ENCODE measurements at places on chromosomes 12 and 14.

DNA sequence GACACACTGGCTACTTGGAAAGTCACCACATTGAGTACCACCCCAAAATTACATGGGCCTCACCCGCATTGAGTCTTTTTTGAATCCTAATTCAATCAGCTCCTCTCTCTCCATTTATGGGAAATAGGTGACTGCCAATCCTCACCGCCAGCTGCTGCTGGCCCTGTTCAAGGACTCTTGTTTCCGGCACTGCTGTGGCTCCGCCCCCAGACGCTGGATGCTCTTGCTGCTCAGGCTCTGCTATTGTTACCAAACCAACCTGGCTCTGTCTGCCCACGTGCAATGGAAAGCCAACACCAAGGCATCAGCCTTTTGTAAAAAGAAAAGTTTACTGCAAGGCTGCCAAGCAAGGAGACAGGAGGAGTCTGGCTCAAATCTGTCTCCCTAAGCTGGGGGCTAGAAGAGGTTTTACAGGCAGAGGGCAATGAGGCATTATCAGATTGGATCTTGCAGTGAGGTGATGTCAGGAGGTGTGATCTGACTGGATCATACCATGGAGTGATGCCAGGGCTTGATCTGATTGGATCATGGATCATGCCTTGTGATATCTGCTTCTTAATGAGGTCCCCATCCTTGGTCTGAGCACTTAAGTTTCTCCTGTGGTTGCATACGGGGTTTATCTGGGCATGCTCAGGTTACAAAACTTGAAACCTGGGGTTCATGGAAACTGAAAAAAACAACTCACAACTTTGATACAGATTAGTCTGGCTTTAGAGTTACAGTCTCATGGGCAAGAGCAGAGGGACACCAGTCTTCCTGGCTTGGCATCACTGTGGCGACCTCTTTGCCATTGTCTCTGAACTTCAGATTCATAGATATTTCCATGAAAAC lies 117.1 kb upstream of the SLC35F4 start:
- DNase-seq = no peak

GRCh38 chr14:23895480-23895879 lies 58.1 kb upstream of the DHRS4 start:
- DNase-seq = no peak

- no peak for DNase-seq
Observed at GRCh38 chr12:54606556-54606955, 18.1 kb upstream of the PPP1R1A start.

DNA sequence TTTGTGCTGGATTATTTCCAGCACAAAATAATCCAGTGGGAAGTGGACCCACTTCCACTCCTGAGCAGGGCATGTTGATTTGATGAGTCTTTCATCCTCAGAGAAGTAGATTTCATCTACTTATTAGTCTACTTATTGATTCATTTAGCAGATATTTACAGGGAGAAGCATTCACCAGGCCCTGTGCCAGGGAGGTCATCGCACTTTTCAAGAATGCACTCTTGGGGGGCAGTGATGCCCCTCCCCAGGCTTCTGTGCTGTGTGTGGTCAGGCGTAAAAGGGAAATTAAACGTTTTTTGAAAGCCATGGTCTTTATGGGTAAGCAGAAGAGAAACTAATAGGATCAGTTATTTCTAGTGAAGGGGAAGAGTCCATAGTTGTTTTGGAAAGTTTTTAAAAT lies 610.7 kb upstream of the TMEM132C start:
- no peak for DNase-seq

DNA sequence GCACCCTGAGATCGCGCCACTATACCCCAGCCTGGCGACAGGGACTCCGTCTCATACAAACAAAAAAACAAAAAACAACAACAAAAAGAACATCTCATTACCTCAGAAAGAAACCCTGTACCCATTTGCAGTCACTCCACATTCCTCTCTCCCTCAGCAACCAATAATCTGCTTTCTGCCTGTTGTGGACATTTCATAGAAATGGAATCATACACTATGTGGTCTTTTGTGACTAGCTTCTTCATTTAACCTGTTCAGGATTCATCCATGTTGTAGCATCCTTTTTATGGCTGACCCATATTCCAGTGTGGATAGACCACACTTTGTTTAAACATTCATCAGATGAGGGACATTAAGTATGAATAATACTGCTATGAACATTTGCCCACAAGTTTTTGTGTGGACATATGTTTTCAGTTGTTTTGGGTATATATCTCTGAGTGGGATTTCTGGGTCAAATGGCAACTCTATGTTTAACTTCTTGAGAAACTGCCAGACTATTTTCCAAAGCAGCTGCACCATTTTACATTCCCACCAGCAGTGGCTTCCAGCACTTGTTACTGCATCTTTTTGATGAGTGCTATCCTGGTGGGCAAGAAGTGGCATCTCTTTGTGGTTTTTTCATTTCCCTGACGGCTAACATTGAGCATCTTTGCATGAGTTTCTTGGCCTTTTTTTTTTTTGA lies 5.9 kb upstream of the RCOR1 start:
- no peak for DNase-seq

DNA sequence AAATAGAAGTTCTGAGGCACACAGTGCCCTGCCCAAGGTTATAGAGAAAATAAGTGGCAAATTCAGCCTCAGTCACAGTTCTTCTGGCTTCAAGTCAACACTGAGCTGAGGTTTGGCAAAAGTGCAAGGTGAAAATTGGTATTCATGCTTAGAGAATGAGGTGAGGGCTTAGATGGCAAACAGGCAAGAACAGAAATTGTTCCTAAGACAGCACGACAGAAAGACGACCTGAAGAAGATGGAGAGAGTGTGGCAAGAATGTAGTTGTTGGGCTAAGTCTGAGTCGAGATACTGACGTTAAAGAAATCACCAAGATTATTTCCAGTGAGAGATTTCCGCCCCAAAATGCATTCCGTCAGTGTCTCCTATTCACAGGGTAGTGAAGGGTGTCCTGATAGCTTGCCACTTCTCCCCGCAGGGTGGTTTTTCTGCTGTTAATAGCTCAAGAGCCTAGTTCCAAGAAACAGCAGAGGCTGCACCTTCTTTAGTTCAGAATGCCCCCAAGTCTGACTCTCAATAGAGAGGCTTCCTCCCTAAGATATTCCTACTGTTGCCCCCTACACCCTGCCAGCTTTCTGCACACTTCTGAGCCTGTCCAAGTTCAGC lies 260.8 kb upstream of the AMIGO2 start:
- DNase-seq = no peak

GRCh38 chr12:53777412-53777811 lies 25.6 kb upstream of the CISTR start:
- DNase-seq = no peak

GRCh38 chr12:13631873-13632272 lies 349.5 kb downstream of the GRIN2B start:
- DNase-seq = no peak

DNA sequence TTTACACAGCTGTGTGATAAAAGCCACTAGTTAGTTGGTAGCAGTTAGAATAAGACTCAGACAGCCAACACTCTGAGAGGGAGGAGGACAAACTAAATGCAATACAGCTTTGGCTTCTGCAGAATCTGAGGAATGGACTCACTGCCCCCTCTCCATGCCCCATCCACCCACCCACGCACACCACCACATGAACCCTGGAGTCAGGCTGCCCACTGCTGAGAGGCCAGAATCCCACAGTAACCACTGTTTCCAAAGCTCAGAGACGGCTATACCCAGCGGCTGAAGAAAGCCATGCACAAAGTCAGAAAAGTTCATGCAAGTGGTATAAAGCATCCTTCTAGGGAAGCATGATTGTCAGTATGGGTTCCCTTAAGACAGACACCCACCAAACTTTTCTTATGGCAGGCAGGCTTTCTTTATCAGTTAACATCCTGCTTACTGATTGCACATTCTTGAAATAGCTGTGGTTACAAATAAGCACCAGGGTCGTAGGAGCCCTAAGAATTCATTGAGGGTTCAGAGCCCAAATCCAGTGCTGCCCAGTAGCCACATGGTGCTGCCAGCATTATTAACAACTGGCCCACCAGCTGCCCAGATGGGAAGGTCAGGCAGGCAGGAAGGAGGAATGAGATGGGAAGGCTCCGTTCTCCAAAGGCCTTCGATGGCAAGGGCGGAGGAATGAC lies 61.5 kb downstream of the NT5DC3 start:
- no peak for DNase-seq

DNA sequence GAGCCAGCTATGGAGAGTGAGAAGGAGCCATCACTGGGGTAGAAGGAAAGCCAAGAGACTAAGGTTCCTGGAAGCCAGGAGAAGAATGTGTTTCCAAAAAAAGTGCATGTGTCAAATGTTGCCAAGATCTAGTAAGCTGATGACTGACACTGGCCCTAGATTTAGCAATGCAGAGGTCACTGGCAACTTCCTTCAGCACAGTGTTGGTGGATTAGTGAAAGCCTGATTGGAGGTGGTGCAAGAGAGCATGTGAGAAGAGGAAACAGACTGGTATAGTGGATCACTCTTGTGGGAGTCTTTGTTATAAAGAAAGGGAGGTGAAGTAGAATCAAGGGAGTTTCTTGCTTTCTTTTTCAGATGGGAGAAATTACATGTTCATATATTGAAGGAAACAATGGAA lies 34.1 kb upstream of the CHGA start:
- DNase-seq = no peak

- DNase-seq = no peak
Observed at GRCh38 chr12:26425587-26426260, 230.4 kb downstream of the SSPN start.

GRCh38 chr12:102342281-102343006 lies 137.9 kb downstream of the IGF1 start:
- no peak for DNase-seq

DNA sequence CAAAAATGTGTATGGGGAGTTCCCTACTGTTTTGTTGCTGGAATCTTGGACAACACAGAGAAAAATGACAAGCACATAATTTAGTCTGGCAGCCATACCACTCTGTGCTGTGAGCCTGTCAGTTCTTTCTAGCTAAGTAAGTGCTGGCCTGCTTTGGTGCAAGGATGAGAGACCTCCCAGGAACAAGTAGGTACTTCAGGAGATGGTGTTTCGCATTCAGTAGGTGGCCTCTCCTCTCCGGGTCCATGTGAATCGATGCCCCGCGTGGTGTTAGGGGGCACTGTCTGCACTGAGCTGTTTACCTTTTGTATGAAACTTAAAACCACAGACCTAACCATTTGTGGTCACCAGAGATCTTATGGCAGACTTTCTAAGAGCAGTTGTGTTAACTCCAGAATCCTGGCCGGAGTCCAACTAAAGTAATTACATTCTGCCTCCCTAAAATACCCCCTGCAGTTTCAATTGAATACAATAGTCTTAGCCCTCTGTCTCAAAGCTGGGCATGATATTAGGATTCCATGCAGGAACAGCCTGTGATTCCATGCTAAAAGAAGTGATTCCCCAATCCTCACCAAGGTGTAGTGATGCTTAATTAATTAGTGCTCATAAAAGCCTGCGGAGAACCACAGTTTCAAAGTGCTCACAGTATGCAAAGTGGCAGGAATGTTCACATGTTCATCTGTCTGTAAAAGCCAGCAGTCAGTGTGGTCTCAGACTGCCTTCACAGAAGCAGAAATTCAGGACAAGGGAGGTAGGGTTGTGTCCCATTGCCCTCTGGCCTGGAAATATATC lies 64.2 kb downstream of the LLPH start:
- DNase-seq = no peak

- DNase-seq = no peak
Observed at GRCh38 chr12:127642208-127642607, 624.8 kb upstream of the TMEM132C start.

DNA sequence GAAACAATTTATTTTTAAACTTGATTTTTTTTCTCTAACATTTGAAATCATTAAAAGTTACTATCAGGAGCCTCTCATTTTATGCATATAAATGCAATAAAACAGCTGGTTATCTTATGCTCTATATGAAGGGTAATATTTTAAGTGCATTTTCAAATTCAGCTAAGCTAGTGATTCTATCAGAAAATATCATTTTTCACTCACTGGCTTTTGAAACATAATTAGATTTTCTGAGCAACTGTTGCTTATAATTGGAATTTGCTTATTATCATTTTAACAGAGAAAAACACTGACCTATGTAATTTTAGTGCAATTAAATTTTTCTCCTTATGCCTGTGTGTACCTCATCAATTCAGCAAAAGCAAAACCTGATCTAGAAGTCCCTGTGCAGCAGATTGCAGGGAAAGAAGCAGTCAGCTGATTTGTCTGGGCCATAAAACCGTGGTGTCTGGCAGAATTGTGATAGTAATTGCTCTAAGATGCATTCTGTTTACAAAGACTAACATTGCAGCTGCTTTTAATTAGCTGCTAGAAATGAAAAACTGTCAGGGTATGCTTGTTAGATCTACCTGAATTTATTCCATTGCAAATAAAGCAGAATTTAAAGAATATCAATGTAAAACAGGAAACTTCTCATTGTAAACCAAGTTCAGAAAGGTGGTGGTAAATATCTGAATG lies 75.0 kb downstream of the BICD1 start:
- DNase-seq = no peak

DNA sequence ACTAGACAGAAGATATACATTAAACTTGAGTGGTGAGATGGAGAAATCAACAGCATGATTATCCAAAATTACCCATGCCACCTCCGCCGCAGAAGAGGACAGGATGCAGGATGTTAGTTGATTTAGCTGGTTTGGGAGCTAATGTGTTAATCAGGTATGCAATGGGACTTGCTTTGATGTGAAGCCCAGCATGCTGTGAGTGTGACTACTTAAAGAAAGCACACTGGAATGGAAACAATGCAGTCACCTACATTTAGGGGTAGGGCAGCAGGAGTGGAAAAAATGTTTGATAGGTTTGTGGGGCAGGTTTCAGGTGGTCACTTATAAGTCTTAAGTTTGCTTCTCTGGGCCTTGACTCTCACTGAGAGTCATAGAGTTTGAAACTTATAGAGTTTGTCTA lies 170.0 kb upstream of the DAAM1 start:
- no peak for DNase-seq

GRCh38 chr14:68849416-68849815 lies 56.5 kb upstream of the ZFP36L1 start:
- DNase-seq = no peak

DNA sequence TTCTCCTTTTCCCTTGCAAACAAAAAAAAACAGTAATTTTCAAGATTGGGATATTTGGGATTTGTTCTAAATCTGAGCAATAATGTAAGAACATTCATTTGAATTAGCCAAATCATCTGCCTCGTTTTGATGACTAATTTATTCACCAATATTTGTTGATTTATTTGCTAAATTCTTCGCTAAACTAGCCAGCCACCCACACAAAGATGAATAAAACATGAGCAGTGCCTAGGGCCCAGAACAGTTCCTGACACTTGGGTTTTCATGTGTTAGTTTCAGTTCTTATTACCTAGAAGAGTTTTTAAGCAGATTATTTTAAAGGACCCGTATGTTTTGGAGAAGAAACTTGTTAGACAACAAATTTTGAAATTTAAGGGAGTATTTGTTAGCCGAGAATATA lies 1.4 kb downstream of the ETNK1 start:
- DNase-seq = no peak
